ENCODE measurements at places on chromosomes 1 and 21. TPM values are rescaled to one million over a fixed set of nuclear protein-coding genes. Genes with fewer than 3 reads are reported as not detected.
A peak's percentile ranks its signal among the peaks of the same experiment; 100 is the strongest.

CFHR3 gene
- total RNA-seq, result not detected

KRTAP7-1 gene
- not detected for total RNA-seq

DNA sequence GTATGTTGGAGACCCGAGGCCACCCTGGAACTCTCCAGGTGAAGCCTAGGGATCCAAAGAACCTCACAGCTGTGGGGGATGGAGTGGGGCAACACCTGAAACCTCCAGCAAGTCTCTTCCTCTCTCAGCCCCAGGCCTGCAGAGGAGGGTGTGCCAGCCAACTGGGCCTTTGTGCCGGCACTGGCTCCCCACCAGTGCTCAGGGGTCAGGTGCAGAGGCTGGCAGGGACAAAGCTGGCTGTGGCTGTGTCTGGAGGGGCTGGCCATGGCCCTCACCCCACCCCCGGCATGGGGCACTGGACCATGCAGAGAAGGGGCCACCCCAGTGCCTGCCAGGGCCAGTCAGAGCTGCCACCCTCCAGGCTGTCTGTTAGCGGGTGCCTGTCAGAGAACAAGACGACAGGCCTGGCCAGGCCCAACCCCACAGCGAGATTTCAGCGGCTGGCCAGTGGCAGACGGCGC lies 3.9 kb downstream of the COL18A1 start:
- no peak for DNase-seq

- DNase-seq, result peak; percentile 59
Measured at GRCh38 chr1:86965012-86965826, 50.8 kb downstream of the HS2ST1 start.

DNA sequence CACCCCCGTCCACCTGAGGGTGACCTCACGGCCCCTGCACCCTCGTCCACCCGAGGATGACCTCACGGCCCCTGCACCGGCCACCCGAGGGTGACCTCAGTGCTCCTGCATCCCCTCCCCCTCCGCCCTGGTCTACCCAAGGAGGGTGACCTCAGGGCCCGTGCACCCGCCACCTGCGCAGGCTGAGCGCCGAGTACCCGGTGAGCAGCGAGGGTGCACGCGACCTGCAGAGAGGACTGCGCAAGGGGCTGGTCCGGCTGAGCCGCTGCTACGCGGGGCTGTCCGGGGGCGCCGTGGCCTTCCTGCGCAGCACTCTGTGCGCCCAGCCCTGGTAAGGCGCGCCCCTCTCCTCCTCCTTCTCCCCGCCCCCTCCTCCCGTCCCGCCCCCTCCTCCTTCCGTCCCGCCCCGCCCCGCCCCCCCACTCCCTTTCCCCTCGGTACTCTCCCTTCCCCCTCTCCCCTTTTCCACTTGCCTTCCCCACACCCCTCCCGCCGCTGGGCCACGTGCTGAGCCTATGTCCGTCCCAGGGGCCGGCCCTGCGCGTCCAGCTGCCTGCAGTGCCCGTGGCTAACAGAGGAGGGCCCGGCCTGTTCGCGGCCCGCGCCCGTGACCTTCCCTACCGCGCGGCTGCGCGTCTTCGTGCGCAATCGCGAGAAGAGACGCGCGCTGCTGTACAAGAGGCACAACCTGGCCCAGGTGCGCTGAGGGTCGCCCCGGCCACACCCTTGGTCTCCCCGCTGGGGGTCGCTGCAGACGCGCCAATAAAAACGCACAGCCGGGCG lies 28.4 kb downstream of the TRIM11 start:
- DNase-seq, result peak; percentile 67

DNA sequence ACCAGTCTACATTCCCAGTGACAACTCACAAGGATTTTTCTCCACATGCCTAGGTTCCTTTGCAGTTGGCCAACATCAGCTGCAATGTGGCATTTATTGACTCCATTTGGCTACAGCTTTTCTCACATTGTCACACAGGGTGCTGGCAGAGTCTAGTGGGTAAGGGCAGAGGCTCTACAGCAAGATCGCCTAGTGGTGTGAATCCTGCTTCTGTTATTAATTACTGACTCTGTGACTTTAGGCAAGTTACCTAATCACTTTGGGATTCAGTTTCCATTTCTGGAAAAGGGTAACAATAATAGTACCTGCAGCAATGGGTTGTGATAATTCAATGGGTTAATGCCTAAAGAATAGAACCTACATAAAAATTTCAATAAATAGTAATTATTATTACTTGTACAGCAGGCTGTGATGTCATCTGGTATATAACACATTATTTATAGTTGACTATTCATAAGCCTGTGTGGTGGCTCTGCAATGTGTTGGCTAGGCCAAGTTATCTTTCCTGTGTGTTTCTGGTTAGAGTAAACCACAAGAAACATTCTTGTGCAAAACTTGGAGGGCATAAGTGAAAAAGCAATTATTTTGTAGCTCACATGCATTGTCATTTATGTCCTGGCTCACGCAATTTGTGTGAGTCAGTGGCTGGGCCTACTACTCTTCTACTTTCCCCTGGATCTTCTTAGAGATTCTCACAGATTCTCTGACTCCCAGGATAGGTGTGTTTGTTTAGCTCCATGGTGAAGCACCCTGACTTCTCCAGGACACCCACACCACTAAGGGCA lies 59.5 kb downstream of the PTGS2 start:
- peak; percentile 87 for DNase-seq

- DNase-seq, result no peak
Measured at GRCh38 chr1:73980324-73981040, 217.5 kb downstream of the LRRIQ3 start.
